Left lung (tissue), 14 donors: ENCODE measurements at places on chromosomes 7 and 10.

DNA sequence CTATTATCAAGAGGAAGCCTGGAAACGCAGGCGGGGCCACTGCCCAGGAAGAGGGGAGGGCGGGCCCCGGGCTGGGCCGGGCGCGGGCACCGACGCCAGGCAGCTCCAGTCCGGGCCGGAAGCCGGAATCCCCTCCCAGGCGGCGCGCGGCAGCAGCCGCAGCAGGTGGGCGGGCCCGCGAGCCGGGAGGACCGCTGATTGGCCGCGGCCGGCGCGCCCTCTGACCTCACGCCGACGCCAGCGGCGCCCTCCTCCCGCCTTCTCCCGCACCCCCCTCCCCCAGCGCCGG is 438 bp downstream of the BCL7B start:
- peak; percentile 99 for DNase-seq

GRCh38 chr7:77877791-77878190 is 79.2 kb downstream of the PHTF2 start:
- DNase-seq: no peak

DNA sequence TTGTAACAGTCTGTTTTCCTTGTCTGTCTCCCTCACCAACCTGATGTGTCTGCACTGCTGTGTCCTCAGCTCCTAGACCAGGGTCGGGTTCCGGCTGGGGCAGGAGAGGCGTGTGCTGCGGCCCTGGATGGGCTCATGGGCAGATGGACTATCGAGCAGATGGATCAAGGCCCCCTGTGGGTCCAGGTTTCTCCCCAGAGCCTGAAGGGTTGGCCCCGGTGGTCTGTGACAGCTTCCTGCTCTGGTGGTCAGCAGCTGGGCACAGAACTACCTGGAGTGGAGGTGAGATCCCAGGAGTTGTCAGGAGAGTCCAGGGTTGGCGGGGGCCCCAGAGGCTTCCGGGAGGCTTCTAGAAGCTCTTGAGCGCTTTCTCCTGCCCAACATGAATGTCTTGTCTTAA is 75.1 kb downstream of the GRK5 start:
- DNase-seq: no peak

- DNase-seq: no peak
Measured at GRCh38 chr10:59517996-59518395, 155.6 kb upstream of the FAM13C start.

DNA sequence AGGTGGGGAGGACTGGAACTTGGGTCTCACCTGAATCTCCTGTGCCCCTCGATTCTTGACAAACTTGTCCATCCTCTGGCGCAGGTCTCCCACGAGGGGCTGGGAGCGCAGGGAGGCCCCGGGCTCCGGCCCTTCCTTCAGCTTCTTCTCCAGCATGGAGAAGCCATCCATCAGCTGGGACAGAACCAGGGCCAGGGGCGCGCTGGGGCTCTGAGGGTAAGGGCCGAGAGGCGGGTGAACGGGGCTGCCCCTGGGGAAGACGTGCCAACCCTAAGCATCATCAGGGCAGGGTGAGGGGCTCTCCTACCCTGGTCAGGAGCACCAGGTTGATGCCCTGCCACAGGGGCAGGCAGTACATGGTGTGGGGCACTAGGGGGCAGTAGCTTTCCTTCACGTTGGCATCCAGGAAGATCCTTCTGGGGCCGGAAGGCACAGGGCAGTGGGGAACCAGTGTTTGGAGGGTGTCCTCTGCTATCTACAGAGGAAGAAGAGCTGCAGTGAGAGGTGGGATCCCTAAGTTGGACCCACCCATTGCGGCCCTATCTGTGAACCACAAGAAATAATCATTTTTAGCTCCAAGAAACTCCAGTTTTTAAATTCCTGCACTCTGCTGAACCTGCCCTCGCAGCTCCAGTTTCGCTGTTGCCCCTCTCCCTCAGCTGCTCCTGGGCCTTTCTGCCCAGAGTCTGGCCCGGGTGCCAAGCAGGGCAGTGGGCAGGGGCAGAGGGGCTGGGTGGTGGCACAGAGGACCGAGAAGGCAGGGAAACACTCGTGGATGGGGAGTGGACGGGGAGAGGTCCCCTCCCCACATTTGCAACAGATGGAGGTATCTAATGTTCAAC is 10.8 kb upstream of the PYROXD2 start:
- DNase-seq: peak; percentile 31

DNA sequence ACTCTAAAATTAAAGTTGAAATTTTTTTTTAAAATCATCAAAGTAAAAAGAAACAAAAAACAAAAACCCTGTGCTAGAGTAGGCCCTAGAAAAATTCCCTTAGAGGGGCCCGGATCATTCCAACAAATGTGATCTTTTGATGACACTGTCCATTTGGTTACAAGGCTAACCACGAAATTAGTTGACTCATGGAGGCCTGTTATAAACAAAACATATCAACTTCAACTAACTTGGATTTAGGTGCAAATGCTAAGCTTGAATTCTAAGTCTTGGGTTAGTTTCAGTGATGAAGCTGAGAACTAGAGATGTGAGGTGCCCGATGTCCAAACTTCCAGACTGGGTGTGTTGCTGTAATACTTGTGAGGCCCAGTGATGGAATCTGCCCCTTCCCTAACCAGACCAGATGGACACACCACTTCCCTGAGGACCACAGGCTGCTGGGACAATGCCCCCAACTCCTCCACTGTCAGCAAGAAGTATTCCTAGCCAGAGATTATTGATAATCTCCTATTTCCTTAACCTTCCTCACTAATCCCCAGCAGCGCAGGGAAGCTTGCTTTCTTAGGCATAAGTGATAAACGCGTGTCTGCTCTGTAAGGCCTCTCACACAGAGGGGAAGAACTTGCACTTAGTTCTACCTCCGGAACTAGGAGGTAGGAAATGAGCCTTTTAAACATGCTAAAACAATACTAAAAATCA is 108.7 kb downstream of the RAPGEF5 start:
- no peak for DNase-seq

GRCh38 chr7:97018126-97018601 is 6.5 kb downstream of the DLX5 start:
- DNase-seq: peak; percentile 57

- no peak for DNase-seq
Measured at GRCh38 chr7:41981046-41982040, 255.7 kb downstream of the GLI3 start.

DNA sequence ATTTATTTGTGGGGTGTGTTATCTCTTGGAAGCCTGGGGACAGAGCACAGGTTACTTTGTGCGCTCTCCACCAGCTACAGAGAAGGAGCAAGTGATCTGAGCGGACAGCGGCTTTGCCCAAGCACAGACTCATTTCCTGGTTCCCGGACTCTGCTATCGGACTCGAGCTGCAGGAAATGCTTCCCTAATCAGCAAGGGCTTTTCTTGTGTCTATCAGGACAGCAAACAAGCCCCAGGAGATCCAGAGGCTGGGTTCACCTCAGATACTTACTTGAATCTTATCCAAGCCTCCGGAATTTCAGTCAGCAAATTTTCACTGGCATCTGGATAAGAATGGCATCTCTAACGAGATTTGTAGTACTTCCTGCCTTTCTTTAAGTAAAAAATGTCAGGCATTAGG is 27.8 kb downstream of the MRC1 start:
- DNase-seq: peak; percentile 27

DNA sequence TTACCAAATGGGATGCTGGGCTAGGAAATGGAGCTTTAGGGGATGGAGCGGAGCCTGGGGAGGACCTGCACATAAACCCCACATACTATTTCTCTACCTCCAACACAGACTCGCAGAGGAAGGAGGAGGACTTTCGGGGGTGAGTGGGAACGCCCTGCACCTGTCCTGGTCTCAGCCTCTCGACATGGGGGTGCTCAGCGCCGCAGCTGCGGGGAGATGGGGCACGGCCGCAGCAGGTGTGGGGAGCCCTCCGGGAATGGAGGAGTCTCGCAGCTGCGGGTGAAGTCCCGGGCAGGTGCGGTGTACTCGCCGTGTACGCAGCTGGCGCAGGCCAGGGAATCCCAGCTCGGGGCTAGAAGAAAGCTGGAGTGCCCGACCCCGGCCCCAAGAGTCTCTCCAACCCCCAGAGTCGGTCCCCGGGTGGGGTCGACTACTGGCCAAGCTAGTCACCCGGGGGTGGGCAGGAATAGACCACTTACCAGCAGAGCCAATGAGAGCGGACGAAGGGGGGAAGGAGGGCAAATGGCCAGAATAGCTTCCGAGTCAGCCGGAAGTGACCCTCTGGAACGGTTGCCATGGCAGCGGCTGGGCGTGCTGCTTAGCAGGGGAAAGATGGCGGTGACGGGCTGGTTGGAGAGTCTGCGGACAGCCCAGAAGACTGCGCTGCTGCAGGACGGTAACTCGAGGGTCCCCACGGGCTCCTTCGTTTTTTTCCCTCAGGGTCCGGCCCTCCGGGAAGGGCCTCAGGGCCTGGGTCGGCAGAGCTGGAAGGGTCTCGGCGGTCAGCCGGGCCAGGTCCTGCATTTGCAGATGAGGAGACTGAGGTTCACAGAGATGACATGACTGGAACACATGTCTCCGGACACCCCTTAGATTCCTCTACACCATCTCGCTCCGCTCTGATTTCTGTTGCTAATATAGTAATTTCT is at the start of the genes DPCD and POLL:
DPCD (plus strand) TSS at position 597 of the 929 bp plus-strand sequence; CDS start at position 613, 16 bp downstream.
POLL (minus strand) TSS at position 533 of the 929 bp plus-strand sequence. CDS start 897 bp downstream, outside the sequence.
- DNase-seq: peak; percentile 98

DNA sequence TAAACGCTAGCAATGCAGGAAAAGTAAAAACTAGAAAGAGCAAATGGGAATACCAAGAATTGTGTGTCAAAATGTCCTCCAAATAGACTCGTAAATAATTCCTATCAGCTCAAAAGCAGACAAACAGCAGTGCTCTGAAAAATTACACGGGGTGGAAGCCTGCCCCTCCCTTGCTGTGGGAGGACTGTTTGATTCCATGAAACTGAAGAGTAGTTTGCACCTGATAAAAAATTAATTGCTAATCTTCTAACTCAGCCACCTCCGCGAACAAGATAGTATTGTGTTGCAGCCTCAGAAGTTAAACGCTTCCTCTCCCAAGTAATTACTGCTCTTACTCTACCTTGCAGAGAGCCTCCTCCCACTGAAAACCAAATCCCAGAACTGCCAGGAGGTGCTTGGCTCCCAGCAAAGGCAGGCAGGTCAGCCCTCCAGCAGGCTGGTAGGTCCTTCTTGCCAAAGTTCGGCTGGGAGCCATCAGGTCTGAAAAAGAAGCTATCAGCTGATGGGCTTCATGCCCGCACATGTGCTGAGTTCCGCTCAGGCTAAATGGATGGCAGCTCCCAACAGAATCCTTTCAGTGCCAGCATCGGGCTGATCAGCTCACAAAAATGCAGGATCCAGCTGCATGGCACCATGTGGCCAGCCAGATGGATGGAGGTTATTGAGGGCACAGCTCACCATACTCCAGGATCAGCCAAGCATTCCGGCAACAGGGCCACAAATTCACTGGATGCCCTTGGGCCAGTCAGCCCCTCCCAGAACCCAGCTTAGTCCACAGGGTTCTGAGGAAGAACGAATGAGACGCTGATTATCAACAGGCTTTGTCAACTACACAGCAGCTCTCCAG is 37.1 kb downstream of the MAD1L1 start:
- DNase-seq: no peak

- no peak for DNase-seq
Measured at GRCh38 chr10:130493021-130493420, 356.8 kb downstream of the GLRX3 start.

GRCh38 chr7:5586279-5586962 is 162.8 kb upstream of the TNRC18 start:
- DNase-seq: peak; percentile 68
